ENCODE measurements at places on chromosomes 5 and 9.

DNA sequence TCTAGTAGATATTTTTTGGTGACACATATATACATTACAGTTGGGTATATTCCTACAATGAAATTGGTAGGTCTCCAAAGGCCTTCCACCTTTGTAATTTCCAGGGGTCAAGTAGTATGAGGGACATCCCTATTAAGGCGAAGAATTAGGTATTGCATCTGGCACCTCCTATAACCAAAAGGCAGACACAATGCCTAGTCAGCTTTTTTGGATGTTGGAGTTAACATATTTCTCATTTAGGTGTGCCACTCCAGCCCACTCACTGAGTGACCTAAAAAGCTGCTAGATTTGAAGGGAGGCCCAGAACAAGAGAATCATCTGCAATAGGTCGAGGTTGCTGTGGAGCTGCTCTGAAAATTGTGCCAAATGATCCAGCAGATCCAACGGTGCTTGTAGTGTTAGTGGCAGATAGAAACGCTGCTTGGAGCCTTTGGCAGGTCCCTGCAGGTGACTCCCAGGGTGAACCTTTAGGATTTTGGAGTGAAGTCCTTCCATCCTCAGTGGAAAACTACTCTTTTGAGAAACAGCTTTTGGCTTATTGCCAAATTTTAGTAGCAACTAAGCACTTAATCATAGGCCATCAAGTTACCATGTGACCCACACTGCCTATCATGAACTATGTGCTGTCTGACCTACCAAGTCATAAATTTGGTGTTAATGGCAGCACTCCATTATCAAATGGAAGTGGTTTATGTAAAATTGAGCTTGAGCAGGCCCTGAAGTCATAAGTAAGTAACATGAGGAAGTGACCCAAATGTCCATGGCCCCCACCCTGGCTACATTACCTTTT is 15.7 kb upstream of the FNIP1 start:
- no peak for DNase-seq

- DNase-seq: peak; percentile 36
Observed at GRCh38 chr5:55344392-55344992, 36.7 kb downstream of the MTREX start.

GRCh38 chr5:142597546-142598337 is 88.1 kb downstream of the FGF1 start:
- DNase-seq: no peak

- no peak for DNase-seq
Observed at GRCh38 chr5:132814503-132815294, 1.6 kb downstream of the SOWAHA start.

DNA sequence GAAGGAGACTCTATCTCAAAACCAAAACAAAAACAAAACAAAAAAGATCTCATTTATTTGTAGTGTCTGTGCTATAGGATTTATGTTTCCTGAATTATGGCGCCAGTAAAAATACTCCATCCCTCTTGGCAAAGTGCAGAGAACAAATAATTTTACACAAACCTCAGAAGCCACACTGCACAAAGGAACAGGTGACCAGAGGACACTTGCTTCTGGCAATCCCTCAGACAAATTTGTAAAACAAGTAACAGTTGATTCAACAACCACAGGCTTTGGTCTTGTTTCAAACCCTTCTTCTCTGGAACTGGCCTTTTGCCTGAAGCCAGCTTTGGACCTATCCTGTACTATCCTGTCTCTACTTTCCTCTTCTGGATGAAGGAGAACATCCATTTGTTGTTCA is 502.1 kb downstream of the DMAC1 start:
- DNase-seq: no peak

GRCh38 chr9:35650341-35651158 is at the start of gene SIT1:
SIT1 (minus strand) TSS chr9:35650931; CDS start chr9:35650853, 78 bp downstream.
- DNase-seq: peak; percentile 28

- DNase-seq: no peak
Observed at GRCh38 chr9:127241354-127241753, 23.2 kb upstream of the GARNL3 start.

DNA sequence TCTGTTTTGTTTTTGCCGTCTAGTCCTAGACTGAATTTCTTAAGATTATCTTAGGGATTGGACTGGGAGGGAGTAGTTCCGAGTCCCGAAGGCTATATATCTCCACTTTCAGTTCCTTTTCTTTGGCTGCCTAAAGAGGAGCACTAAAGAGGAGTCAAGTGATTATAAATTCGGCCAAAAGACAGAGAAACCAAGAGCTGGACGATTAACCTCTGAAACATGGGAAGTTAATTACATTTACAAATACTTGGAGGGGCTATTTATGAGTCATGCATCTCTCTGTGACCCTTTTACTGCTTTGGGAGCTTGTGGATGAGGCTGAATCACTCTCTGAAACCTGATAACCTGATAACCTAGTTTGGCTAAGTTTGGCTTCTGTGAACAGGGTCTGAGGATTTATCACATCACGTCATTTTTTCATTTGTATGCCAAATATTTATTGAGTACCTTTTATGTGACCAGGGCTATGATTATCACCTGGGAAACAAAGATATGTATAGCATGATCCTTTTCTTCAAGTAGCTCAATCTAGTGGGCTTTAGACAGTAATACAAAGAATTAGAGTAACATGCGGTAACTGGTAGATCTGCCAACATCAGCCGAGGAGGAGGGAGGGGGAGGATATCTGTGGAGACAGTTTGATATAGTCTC is 180.9 kb downstream of the CD180 start:
- no peak for DNase-seq

Data from CD4-positive, alpha-beta T cell treated with Interleukin-15 for 1 hour (primary cell).